ENCODE measurements at places on chromosomes 12 and 14.

- no peak for DNase-seq
These were observed 224.0 kb downstream of the KTN1 start for GRCh38 chr14:55803873-55804553.

DNA sequence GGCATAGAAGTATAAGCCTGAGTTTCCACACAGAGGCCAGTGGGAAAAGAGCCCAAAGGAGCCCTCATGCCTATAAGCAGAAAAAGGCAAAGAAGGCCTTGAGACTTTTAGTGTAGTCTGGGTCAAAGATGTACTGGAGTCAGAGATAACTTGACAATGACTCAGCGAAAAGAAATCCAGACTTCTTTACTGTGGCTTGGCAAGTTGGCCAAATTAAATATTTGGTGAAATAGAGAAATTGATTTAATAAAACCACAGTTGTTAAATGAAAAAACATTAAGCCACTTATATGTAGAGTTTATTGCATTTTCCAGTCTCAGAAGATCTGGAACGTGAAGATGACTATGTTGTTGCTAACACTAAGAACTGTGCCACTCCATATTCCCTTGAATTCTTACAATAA lies 105.1 kb downstream of the TMTC3 start:
- no peak for DNase-seq

- DNase-seq, result no peak
These were observed 2.9 kb upstream of the RTL1 start for GRCh38 chr14:100906420-100906819.

DNA sequence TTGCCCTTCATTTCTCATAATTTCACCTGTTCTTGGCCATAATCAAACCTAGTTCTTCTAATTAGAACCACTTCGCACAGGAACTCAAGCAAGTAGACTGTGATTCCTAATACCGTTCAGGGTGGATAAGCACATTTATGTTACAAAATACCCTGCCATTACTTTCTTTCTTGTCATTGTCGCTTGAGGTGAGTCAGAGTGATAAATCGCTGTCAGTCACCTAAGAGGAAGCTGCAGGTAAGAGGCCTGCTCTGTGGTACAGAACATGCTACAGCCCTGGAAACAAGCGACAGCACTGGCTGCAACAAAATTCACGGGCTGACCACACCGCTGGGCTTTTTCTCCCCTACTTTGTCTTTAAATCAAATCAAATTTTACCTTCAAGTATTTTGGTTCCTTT lies 218.2 kb downstream of the ANO6 start:
- DNase-seq, result no peak

GRCh38 chr12:3598896-3599860 lies 108.2 kb downstream of the PRMT8 start:
- DNase-seq, result no peak

GRCh38 chr12:130715998-130716968 lies at the start of gene RIMBP2:
Gene RIMBP2, minus strand, starts transcription at chr12:130716299. Its CDS starts 237,286 bp downstream, at chr12:130479013.
- DNase-seq, result no peak

DNA sequence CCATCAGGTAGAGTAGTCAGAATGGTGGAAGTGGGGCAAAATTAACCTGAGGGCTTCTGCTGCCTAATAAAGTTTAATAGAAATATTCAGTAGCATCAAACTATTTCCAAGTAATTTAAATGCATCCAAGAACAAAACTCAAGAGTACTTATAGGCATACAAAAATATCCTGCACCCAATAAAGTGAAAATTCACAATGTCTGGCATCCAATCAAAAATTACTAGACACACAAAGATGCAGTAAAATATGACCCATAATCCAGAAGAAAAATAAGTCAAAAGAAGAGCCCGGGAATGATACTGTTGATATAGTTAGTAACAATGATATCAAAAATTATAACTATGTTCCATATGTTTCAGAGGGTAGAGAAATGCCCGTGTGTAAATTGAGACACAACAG lies 95.3 kb downstream of the TMEM117 start:
- DNase-seq, result no peak

- no peak for DNase-seq
These were observed 53.3 kb upstream of the NCOR2 start for GRCh38 chr12:124620606-124621295.

DNA sequence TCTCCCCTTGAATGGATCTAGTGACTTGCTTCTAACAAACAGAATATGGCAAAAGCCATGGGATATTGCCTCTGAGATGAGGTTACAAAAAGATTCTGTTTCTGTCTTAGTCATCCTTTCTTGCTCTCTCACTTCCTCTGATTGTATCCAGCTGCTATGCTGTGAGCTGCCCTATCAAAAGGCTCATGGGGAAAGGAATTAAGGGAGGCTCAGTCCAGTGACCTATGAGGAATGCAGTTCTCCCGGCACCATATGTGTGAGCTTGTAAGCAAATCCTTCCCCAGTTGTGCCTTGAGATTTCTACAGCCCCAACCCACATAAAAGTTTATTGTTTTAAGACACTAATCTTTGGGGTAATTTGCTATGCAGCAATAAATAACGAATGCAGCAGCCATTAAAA lies 183.1 kb downstream of the KLHL28 start:
- no peak for DNase-seq

GRCh38 chr12:30361145-30361544 lies 334.5 kb downstream of the IPO8 start:
- DNase-seq, result no peak

GRCh38 chr14:62916551-62916950 lies 128.7 kb downstream of the KCNH5 start:
- no peak for DNase-seq

- DNase-seq, result no peak
These were observed 3.2 kb upstream of the SYNE3 start for GRCh38 chr14:95519699-95520098.

DNA sequence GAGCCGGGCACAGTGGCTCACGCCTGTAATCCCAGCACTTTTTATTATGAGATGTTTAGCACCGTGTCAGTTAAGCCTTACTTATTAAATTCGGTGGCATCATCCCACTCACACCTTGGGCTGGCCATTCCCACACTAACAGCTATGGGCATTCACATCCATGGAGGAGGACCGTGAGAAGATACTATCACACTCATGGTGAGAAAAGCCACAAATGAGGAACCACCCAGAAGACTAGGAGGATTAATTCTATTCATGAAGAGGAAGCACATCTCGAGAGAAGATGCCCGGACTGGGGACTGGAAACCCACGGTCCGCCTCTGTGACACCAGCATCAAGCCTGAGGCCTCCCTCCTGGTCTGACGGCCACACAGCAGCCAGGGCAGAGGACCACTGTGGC lies 4.9 kb downstream of the CDC42BPB start:
- DNase-seq, result no peak

GRCh38 chr14:51457843-51458562 lies 193.7 kb upstream of the FRMD6 start:
- DNase-seq, result no peak

GRCh38 chr12:75814851-75815754 lies 216.5 kb downstream of the PHLDA1 start:
- no peak for DNase-seq

DNA sequence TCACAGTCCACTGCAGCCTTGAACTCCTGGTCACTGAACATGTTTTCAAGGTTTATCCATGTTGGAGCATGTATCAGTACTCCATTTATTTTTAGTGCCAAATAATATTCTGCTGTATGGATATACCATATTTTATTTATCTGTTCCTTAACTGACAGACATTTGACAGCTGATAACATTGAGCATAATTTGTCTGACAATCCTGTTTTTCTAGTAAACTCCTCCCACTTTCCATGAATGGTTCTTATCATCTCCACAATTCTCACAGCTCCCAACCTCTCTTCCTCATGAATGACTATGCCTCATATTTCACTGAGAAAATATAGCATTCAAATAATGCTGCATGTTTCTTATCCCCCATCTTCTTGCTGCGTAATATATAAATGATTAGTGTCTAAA lies 33.3 kb downstream of the COCH start:
- DNase-seq, result no peak

DNA sequence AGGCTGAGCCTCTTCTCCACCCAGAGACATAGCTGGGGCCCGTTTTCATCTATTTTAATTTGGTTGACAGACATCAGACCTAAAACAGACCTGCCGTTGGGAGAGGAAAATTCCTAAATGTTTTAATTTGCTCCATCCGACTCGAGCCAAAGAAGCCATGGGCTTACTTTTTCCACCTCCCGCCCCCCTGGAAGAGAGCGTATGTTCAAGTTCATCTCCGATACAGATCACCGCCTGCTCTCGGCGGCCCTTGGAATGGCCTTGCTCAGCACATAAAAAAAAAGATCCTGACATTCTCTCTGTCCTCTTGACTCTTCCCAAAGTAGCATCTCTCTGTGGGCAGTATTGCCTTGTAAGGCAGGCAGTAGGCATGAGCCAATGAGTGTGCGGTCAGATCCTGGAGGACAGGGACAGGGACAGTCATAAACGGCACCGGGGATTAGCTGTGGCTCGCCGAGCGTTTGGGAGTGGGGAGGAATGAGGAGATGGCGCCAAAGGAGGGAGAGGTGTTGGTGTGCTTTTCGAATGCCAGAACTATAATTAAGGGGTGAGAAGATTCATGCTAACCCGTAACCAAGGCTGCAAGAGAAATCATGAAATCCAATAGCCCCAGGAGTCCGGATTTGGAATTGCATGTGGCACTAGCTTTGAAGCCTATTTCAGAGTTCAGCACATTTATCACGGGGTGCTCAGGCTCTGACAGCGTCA lies 47.9 kb upstream of the MEG3 start:
- no peak for DNase-seq

GRCh38 chr12:120159509-120160237 lies 34.8 kb downstream of the GCN1 start:
- no peak for DNase-seq

DNA sequence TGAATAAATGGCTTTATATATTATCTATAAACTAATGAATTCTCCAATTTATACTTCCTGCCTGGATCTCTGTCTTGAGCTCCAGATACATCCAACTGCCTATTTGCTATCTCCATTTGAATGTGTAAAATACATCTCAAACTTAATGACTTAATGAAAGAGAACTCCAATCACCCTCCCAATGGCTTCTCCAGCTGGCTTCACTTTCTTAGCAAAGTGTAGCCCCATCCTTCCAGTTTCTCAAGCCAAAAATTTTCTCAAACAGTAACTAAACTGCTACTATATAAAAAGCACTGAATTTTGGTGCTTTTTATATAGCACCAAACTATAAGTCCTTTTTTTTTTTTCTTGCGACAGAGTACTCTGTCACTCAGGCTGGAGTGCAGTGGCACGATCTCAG lies 2.6 kb downstream of the CRY1 start:
- no peak for DNase-seq

DNA sequence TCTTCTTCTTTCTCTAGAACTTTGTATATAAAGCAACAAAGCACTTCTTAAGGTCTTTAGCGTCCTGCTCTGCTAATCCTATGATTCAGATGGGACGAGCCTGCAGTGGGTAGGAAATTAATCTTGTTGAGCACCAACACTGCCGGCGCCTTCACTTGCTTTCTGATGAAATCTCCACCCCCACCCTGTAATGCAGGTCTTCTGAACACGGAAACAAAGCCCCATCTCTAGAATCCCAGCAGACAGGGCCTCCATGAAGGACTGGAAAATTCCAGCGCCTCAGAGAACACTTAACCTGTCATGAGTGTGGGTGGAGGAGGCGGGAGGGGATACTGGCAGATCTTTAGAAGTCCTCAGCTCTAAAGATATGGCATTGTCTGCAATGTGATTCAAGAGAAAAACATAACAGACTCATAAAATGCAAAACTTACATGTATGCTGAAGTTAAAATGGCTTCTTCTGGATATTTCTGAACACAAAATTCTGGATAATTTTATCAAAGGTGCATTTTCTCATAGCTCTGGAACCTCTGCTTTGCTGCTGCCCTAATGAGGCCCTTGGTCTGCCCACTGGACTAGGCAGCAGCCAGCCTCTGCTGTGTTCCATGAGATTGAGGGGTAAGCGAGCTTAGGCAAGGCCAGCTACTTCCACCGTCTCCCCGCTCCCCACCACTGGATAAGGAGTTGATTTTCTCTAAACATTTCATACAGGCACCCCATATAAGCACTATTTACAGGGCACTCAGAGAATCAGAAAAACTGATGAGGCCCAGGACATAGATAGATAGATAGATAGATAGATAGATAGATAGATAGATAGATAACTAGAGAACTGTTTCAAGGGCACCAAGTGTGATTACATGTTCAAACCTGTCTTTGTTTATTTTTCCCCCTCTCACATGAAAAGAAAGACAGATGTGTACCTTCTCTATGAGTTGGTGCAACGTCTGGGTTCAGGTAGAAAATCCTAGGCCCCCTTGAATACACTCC lies 43.1 kb downstream of the ZFP36L1 start:
- DNase-seq, result no peak

DNA sequence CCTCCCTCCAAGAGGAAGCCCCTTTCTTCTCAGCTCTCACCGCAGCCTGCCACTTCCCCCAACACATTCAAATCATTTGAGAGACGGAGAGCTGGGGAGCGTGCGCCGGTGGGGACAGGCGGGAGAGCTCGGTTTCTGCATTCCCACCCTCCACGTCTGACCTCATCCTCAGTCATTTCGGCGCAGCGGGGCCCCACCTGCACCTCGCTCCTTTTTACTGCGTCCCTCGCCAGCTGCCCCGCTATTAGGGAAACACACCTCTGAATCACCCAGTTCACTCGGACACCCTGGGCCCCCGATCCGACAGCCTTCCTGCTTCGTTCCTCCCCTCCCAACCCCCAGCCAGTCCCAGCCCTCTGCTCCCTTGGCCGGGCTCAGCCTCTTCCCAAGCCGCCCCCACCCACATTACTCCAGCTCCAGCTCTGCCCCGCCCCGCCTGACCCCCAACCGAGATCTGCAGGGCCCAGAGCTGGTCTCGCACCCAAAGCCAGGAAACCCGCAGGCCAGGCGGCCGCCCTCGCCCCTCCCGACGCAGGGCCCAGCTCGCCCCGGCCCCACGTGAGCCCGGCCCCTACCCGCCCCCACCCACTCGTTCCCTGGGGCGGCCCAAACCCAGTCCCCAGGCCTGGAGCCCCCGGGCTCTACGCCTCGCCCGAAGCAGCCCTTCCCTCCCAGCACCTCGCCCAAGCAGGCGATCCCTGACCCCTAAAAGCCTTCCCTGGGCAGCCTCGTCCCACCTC lies 783 bp downstream of the CORO1C start:
- DNase-seq, result peak; percentile 54

- no peak for DNase-seq
These were observed 39.4 kb downstream of the RTN1 start for GRCh38 chr14:59831121-59831730.

DNA sequence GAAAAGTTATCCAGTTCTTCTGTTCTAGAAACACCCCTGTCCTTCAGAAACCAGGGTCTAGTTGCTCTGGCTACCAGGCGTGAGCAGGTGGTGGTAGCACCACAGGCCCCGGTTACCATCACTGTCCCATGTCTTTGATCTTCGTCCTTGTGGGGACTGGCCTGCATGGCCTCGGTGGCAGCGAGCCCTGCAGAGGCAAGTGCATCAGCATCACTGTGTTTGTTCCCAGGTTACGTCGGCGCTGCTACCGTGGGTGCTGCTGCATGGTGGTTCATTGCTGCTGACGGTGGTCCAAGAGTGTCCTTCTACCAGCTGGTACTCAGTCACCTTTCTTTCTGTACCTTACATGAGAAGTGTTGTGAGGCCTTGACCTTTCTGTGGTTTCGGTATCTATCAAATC lies 58.9 kb downstream of the ANAPC7 start:
- no peak for DNase-seq

GRCh38 chr12:100591979-100592378 lies 18.5 kb downstream of the GAS2L3 start:
- no peak for DNase-seq
